Sigmoid colon (tissue), 7 donors: ENCODE measurements at places on chromosomes 2 and 18.

DNA sequence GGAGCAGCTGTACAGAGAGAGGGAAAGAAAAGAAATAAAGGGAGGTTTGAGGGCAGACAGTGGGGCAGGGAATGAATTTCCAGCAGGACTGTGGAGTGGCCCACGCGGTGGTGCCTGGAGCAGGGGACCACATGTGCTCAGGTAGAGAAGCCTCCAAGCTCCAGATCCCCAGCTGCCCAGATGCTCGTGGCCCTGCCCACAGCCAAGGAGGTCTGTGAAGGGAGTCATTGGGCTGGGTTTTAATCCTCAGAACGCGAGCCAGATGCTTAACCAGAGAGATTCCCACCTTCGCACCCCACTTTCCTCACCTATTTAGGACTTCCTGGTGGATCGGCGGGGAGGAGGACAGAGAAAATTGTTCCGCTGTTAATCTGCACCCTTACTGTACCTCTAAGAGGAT is 369.4 kb downstream of the PARD3B start:
- DNase-seq = peak; percentile 57

GRCh38 chr2:3972377-3972776 is 269.0 kb downstream of the DCDC2C start:
- no peak for DNase-seq

DNA sequence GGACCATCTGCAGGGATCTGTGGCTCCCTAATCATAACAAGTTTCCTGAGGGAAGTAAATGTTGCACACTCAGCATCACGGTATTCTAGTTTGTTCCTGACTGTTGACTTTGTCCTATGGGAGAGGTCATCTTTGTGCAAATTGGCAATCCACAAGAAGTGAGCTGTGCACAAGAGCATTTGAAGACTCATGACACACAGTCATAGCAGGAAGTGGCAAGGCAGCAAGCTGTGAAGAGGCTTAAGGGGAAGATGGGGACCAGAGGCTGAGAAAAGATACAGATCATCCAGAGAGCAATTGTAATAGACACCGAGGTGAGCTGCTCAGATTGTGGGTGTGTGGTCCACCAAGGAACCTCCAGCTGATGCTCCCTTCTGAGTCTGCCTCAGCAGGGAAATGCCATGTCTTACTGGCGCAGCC is 2.7 kb downstream of the TNP1 start:
- no peak for DNase-seq

DNA sequence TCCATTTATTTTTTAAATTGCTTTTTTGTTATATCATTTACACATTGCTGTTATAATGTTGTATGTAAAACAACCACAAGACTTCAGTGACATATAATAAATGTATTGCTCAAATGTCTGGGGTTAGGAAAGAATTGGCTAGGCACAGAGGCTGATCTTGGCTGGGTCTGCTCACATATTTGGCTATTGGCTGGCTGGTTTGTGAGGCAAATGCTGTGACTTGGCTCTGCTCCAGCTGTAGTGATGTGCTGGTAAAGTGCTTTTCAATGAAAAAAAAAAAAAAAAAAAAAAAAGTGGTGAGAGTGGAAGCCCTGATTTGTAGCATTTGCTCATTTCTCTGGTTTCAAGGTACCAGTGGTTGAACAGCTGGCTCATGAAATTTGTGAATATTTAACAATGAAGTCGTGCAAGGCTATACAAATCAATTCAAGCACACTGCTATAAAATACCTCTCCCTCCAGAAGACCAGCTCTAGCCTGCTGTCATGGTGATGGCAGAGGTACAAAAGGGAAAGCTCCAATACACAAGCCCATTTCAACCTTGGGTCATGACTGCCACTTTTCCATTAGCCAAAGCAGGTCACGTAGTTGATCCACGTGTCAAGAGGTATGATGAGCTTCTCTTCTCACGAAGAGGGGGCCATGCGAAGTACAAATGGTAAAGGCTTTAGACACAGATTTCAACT is 43.7 kb upstream of the RIT2 start:
- no peak for DNase-seq

DNA sequence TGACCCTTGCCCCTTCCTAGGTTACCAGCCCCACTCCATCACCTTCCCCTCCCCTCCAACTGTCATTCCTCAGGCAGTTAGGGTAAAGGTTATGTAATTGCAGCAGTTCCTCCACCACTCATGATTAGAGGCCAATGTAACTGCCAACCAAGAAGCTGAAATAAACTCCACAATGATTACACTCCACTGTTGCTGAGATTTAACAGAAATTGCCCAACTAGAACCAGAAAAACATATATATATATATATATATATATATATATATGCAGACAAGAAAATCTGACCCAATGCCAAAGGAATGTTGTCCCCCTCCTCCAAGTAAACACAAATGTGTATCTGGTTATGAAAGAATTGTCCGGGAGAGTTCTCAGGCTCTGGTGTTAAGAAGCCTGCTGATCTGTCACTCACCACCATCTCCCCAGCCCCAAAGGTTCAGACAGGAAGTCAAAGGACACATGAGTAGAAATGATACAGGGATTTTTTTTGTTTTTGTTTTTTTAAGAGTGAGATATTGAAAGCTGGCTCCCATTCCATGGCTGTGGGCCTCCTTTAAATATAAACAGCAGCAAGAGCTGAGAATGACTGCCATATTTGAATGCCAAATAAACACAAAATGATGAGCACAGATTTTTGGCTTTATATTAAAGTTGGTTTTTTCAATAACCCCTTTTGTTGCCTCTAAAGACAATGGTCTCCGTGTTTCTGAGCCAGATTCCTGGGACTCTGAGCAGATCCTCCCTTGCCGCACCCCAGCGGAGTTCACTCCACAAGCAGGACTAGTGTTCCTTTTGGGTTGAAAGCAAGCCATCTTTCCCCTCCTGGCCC is 127.2 kb upstream of the MAPRE2 start:
- no peak for DNase-seq

DNA sequence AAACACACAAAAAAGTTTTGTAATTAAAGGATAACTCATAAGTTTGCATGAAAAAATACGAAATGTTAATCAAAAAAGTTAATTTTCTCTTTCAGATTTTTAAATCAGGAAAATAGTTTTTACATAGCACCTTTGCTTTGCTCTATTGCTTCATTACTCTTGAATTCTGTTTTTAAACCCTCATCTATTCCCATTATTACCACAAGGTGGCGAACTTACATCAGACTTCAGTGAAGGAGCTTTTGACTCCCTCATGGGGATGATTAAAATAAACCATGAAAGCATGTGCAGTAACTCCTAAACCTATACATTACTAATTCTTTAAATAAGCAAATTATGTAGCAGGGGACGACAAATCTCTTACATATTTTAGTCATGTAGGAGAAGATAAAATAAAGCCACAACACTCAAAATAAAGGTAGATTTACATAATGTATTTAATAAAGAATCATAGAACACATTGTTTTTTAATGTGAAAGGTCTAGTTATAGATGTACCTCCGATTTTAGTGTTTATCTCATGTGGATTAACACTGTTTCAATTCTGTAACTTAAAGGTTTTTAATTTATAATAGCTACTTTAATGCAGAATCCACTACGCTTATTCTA is 105.2 kb downstream of the NETO1 start:
- DNase-seq = no peak

GRCh38 chr2:26757873-26758789 is 6.0 kb upstream of the SLC35F6 start:
- no peak for DNase-seq

- DNase-seq = peak; percentile 66
Observed at GRCh38 chr2:202237787-202238233, 587 bp downstream of the SUMO1 start.

DNA sequence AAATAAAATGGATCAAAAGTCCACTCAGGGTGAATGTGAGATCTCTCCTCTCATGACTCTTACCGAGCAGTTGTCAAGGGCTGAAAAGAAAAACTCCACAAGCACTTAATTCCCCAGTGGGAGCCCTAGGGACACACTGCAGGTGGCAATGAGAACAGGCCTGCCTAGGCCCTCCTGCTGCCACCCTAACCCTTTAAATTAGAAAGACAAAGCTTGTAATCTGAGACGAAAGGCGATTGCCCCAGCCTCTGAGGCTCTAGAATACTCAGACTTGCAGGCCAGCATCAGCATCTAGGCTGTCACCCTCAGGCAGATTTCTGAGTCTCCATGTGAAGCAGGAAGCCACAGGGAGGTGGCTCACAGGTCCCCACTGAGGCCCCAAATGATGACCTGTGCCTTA is 457.0 kb upstream of the MYT1L start:
- no peak for DNase-seq

DNA sequence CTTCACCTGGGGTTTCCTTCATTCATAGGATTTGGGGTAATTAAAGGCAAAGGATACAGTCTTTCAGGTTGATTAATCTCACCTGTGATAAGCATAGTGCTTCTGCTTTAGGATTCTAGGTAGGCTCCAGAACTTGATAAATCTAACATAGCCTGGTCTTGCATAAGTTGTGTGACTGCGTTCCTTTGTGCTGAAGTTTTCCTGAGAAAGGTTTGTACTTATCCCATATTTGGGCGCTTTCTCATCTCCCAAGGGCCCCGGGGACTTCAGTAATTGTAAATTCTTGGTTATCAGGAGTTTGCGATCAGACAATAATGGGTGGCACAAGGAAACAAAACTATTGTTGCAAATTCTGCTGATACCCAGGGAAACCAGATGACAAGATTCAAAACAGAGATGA is 53.1 kb downstream of the MTCL1 start:
- no peak for DNase-seq

- peak; percentile 66 for DNase-seq
Observed at GRCh38 chr2:240626531-240627300, 1.4 kb downstream of the GPR35 start.

DNA sequence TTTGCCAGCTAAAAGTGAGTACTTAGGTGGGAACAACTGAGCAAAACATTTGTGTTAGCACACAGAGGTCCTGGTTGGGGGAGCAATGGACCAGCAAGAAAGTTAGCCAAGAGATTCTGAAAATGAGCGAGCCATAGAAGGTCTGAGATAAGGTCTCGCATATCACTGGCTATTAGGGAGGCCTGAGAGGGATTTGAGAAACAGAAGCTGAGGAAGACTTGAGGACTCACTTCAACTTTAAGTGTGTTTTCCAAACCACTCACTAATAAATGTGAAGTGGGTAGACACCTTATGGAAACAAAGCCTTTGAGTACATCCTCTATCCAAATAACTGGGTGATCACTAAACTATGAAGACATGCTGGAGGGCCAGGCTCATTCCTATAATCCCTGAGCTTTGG is 958.5 kb downstream of the DPP10 start:
- no peak for DNase-seq

DNA sequence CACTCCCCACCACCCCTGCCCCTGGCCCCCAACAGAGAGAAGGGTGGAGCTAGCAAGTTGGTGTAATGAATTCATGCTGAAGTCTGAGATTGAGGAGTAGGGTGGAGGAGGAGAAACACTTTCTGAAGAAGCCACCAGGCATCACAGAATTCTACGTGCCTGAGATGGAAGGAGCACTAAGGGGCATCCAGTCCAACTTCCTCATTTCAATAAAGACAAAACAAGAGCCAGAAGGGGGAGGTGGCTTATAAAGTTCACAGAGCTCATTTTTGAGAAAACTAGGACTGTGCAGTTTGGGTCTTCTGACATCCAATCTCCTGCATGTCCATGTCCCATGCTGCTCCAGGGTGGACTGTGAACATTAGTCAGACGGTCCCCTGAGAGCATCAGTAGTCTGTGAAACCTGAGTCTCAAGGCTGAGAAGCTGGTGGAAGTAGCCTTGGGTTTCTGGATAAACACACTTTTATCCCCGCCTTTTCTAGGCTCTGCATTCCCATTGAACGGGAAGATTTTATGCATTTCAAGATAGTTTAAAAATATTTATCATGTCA is 77.7 kb downstream of the TRIM43 start:
- no peak for DNase-seq

DNA sequence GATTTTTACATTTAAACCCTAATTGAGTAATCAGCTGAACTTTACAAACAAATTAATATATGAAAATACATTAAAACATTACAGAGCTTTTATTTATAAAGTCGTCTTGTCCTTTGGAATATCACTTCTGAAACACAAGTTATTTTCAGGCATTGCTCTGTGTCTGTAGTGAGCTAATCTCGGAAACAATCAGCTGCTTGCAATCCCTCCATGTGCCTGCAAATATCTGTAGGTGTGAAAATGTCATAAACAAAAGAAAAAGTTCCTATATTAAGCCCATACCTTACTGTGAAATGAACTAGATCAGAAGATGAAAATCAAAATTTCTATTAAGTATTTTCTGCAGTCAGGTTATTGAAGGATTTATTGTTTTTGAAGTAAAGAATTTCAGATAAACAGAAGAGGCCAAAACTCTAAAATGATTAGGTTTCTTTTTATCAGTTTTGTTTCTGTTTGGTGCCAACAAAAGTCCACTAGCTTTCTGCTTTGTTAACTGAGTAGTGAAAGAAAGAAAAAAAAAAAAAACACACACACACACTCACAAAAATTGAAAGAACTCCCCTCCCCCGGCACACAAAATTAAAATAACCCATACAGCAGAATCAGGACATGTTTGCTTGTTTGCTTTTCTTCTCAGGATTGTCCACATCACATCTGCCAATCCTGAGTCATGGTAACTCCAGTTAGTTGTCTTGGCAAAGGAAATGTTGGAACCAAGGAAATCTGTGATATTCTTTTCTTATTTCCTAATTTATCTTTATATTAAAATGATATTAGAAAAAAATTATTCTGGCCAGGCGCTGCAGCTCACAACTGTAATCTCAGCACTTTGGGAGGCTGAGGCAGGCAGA is 627.0 kb upstream of the SLC39A10 start:
- no peak for DNase-seq

DNA sequence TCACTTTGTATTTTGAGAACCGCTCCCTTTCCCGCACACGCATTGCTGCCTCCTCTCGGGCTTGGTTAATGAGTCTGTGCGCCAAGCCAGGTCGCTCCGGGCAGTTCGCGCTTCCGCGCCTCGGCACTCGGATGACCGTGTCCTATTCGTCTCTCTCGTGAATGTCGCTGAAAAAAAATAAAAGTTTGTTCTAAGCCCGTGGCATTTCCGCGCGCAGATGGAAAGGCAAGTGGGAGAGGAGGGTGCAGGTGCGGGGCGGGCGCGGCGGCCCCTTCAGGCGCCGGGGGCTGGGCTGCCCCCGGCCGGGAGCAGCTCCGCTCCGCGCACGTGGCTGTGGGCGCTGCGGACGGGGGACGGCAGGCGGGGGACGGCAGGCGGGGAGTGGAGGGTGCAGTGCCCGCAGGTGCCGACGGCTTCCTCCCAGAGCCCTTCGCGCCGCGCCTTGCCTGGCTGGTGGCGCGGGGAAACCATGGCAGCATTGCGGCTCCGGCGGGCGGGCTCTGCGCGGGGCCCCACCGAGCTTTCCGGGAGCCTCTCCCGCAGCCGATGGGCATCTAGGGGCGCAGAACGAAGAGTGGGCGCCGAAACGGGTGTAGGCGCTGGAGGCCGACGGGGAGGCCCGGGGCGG is 159.6 kb upstream of the SIX2 start:
- DNase-seq = no peak

GRCh38 chr2:237529452-237530402 is 36.6 kb upstream of the PRLH start:
- DNase-seq = no peak

- DNase-seq = peak; percentile 69
Observed at GRCh38 chr2:240249423-240250149, 109.1 kb upstream of the OTOS start.

DNA sequence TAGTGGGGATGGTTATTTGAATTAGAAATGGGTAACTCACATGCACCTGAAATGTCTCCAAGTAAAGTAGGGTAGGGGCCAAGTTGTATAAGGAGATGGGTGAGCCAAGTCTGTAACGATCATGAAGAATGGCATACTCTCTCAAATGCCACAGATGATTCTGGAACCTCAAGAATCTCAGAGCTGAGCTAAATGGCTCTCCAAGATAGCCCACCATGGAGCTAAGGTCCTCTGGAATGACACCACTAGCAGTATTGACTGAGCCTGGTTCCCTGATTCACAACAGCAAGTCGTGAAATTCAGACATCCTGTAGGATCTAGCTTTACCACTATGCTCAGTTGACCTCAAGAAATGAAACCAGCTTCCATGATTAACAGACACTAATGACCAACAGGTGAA is 115.9 kb upstream of the EPAS1 start:
- DNase-seq = no peak
